ENCODE measurements at places on chromosomes 1 and 21.
A peak's percentile ranks its signal among the peaks of the same experiment; 100 is the strongest.

DNA sequence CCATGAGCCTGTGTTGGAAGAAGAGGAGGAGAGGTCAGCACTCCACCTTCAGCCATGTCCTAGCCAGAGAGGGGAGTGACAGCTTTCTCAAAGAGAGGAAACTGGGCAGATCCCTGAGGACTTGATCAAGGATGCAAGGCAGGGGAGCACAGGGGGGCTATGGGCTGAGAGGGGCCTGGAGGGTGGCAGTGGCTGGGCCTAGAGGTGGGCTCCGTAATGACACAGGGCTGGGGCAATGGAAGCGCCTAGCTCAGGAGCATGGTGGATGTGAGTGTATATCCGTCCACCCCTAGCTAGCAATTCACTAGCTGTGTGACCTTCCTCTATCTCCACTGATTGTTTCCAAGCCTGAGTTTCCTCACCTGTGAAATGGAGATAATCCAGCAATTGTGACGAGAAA lies 32.6 kb downstream of the NEK2 start:
- DNase-seq: no peak

DNA sequence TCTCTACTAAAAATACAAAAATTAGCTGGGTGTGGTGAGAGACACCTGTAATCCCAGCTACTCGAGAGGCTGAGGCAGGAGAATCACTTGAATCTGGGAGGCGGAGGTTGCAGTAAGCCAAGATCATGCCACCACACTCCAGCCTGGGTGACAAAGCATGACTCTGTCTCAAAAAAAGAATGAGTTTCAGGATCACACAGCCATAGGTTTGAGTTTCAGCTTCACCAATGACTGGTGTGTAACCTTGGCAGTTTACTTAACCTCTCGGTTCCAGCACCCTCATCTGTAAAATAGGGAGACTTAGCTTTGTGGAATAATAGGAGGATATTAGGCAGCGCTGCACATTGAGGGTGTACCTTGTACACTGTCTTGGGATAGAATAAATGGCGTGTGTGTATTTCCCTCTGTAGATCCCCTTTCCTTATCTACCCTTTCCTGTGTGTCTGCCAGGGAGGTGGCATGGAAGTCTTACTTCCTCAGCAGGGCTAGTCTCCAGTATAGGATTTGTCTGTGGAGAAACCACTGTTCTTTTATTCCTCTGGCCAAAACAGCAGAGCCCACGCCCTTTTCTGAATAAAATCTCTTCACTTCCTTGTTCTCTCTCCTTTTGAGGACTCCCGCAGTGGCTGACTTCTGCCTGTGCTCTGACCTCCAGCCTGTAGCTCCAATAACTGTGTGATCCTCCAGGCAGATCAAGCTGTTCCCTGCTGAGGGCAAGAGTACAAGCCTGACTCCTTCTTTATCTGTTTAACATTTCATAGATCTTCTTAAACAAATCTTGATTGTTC lies 90.4 kb downstream of the HHAT start:
- no peak for DNase-seq

GRCh38 chr1:226644541-226645176 lies 94.4 kb downstream of the ITPKB start:
- no peak for DNase-seq

GRCh38 chr1:103171041-103171590 lies 62.8 kb upstream of the COL11A1 start:
- DNase-seq: no peak

GRCh38 chr1:222109836-222110235 lies 367.9 kb upstream of the DUSP10 start:
- no peak for DNase-seq

DNA sequence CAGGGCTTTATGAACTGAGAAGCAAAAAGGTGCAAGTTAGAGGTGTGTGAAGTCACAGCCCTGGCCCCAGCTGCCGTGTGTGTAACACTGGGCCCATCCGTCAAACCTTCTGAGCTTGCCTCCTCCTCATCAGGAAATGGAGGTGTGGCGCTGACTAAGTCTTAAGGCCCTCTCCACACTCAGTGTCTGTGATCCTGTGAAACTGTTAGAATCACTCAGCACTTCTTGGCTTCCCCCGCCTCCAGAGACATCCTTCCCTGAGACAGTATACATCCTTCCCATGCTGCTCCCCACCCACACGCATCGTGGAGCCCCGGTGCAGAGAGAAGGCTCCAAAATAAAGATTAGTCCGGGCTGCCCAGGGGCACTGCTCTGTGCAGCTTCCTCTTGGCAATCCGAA lies 33.3 kb downstream of the LRP8 start:
- peak; percentile 35 for DNase-seq

GRCh38 chr1:34612091-34612827 lies 142.6 kb upstream of the GJB5 start:
- no peak for DNase-seq

- DNase-seq: no peak
These were observed 53.8 kb downstream of the SYNJ1 start for GRCh38 chr21:32674038-32674437.

- DNase-seq: no peak
These were observed at the start of gene GBP6 for GRCh38 chr1:89363638-89364536. Gene GBP6, plus strand, starts transcription at chr1:89364059. Its CDS starts 4,493 bp downstream, at chr1:89368552.

DNA sequence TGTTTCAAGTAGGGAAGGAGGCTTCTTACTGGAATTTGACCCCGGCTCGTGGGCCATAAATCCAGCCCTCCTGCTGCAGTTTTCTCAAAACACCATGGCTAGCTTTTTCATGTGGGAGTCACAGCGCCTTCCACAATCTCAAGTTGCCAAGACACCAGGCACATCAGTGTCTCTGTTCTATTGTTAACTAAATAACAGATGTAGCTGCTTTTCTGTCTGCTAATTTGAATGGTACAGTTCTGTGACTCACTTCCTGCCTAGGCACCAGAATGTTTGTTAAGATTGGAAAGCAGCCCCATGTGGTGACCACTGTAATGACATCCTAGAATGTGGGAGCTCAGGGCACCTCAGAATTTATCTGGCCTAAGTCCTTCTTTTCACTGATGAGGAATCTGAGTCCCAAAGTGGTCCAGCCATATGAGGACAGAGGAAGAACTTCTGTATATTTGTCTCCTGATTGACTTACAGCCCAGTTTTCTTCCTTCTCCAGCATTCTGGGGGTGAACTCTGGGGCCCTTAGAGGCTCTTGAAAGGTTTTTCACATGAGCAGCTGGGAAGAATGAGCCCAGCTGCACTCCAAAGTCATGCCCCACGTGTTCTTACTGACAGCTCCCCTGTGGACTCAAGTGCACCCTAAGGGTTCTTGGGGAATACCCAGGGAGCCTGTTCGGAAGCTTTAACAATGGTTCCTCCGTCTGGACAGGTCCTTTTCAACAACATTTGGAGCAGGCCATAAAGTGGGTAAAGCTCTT lies 27.5 kb downstream of the TRIM45 start:
- DNase-seq: no peak

DNA sequence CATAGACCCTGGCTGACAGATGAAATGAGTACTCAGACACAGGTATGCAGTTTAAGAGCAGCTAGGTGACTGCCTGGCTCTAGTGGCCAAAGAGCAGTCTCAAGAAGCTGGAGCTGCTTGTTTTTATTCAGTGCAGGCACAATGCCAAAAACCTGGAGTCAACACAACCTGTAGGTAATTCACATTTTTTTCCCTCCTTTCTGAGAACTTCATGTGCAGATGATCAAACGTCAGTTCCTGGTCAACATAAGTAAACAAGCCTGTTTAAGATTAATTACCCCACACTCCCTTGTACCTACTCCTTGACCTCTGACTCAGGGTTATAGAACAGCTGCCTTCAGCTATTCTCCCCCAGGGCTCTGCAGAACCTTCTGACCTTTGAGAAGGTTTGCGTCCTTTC lies 17.3 kb upstream of the ACADM start:
- no peak for DNase-seq

GRCh38 chr1:7363450-7363849 lies 407.6 kb upstream of the VAMP3 start:
- no peak for DNase-seq

DNA sequence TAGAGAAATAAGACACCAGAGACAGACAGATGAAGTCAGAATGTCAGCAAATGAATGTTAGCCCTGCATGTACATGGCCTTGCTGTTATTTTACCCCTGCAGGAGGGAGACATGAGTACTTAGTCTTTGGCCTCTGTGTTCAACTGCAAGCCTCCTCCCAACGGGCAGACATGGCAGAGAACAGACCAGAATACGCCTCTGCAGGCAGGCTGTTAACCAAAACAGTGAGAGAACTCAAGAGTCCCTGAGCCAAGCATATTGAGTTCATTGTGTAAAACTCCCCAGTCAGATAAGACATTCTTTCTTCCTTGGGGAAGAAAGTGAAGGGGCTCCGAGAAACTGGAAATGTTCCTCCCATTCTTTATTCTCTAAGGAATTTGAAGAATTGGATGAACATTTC lies 150.9 kb downstream of the PHTF1 start:
- no peak for DNase-seq

- peak; percentile 61 for DNase-seq
These were observed 59.5 kb downstream of the POFUT2 start for GRCh38 chr21:45228171-45228641.

DNA sequence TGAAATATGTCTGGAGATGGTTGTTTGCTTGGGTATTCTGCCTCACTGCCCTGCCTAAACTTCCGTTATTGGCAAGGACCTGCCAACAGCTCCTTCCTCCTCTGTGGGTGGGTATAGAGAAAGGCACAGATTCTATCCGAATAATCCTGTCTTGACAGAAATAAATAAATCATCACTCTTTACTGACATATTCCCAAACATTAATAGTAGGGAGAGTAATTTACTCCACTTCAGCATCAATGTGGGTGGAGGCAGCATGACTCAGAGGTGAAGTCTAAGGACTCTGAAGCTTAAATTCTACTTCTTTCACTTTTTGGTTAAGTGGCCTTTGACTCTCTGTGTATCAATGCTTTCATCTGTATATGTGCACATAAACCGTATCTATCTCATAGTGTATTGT lies 2.9 kb downstream of the CD84 start:
- no peak for DNase-seq

GRCh38 chr1:159917533-159918351 lies 7.6 kb downstream of the TAGLN2 start:
- DNase-seq: no peak

DNA sequence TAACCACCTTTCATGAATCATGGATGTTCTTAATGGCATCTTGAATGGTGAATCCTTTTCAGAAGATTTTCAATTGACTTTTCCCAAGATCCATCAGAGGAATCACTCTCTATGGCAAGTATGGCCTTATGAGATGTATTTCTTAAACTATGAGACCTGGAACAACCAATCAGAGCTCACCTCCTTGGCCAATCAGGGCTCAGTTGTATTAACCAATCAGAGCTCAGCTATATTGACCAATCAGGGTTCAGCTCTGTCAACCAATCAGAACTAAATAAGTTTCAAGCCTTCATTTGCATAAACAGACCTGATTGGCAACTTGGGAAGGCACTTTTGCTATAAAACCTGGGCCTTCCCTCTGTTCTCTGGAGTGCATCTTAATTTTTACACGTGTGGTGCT lies 13.6 kb upstream of the FAM3B start:
- DNase-seq: no peak

GRCh38 chr1:67919274-67920072 lies 86.2 kb upstream of the GNG12 start:
- no peak for DNase-seq

- no peak for DNase-seq
These were observed 27.3 kb upstream of the GOLT1A start for GRCh38 chr1:204241050-204241449.

DNA sequence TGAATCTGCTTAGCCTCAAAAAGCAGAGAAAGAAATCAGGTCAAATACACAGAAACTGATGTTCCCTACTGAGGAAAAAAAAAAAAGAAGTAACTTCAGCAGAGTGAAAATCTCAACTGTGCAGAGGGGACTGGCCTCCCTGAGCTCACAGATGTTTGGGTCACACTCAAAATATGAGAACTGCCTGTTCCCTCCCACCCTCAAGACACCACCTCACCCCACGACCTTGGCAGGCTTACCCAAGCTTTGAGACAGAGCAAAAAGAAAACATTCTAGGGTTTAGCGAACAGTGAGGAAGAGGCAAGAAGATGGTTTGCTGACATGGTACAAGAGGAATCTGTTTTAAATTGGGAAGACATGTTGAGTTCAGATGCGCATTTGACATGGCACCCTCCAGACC lies 48.8 kb downstream of the NID1 start:
- no peak for DNase-seq

DNA sequence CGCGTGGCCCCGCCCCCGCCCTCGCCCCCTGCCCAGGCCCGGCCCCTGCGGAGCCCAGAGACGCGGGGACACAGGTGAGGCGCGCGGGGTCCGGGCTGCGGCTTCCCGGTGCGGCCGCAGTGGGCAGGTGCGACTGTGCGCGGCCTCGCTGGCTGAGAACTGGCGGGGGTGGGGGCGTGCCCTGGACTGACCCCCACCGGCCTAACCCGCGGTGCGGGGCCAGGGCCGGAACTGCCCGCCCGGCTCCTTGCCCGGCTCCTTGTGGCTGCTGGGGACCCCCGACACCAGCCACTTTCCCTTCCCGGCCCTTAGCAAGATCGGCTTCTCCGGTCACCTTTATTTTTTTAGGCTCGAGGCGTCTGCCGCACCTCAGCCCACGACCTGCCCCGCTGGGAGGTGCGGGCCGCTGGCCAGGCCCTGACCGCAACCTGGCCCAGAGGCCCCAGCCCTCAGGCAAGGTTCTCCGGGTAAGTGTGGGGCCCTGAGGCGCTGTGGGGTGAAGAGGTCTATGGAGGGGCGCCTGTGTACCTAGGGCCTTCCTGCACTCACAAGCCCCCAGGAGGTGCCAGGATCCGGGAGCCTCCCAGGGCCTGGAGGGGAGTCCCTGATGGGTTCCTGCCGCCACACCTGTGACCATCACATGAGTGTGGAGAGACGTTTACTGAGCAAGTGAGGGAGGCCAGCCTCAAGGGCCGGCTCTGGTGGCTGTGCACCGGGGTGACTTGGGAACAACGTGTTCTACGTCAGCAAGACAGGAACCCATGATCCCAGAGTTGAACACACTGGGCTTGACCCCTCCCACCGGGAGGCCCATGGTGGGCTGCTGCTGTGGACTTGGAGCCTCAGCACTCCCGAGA lies at the start of gene SMIM1:
Gene SMIM1 (plus strand): TSS at position 35 of the 857 bp plus-strand sequence. CDS start 2,625 bp downstream, outside the sequence.
- DNase-seq: no peak

- DNase-seq: no peak
These were observed 24.7 kb downstream of the CLIC4 start for GRCh38 chr1:24769656-24770651.

- no peak for DNase-seq
These were observed 16.8 kb upstream of the POFUT2 start for GRCh38 chr21:45304476-45304830.

DNA sequence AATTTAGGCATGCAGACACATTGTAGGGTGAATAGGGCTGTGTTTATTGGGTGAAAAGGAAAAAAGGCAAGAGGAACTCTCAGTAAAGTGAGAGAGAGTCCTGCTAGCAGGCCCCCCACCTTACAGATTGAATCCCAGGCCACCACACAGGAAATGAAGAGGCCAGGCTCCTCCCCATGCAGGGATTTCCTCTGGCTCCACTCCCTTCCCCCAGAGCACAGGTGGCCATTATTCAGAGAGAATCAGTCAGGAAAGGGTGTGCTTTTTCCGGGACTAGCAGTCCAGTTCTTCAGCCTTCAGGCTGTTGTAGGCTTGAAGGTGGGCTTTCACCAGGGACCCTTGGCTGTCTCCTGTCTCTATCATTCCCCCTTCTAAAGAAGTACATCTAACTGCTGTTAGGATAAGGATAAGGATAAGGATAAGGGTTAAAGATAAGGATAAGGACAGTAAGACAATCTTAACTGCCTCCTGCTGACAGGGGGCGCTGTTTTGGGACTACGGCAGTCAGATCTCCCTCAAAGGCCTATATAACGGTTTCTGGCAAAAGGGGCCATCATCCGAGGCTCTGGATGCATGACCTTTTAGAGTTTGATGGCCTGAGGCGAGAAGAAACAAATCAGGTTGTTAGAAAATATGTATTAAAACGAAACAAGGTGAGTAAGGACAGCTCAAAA lies 26.3 kb downstream of the ZNF648 start:
- no peak for DNase-seq
